ENCODE measurements at places on chromosomes 13 and 19.

DNA sequence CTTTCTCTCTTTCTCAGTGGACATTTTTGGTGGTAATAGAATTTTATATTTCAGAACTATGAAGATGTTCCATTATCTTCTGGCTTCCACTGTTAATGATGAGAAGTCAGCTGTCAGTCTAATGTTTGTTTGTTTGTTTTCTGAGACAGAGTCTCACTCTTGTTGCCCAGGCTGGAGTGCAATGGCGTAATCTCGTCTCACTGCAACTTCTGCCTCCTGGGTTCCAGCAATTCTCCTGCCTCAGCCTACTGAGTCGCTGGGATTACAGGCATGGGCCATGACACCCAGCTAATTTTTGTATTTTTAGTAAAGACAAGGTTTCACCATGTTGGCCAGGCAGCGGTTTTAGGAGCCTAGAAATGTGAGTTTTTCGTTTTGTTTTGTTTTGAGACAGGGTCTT, 4.7 kb downstream of the ZNF317 start:
- DNase-seq = peak; percentile 16

DNA sequence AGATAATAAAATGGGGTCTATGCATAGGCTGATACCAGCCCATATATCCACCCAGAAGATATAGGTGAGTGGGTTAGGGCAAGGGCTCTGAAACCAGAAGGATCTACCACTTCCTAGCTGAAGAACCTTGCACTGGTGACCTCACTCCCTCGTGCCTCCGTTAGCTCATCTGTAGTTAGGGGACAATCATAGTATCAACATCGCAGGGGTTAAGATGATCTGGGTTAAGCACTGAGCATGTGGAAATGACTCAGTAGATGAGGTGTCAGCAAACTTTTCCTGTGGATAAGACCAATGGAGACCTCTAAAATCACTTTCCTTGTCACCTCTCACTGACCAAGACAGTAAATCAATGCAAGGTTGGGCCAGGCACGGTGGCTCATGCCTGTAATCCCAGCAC, 30.5 kb downstream of the TNFSF14 start:
- DNase-seq = no peak

GRCh38 chr13:30617315-30618185, at the start of gene USPL1:
Gene USPL1, plus strand, starts transcription at chr13:30617920. Its CDS starts 3,221 bp downstream, at chr13:30621141.
- peak; percentile 99 for DNase-seq

- no peak for DNase-seq
Observed at GRCh38 chr19:5093297-5093928, 124.5 kb downstream of the KDM4B start.

GRCh38 chr19:31910224-31910623, 435.2 kb upstream of the ZNF507 start:
- DNase-seq = no peak

DNA sequence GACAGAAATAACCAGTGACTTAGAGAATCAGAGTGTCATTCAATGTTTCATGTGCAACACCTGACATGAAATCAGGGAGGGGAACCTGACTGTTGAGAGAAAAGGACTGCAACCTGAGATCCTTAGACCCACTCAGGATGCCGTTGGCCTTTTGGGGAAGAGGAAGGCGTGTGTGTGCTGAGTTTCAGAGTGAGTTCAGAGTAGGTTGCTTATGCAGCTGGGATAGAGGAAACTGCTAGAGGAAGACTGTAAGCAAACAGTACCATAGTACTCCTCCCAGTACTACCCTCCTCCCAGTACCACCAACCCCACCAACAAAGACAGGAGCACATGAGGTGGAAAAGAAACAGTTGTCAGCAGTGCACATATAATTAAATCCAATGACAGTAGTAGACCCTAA, 63.7 kb downstream of the KL start:
- DNase-seq = no peak

DNA sequence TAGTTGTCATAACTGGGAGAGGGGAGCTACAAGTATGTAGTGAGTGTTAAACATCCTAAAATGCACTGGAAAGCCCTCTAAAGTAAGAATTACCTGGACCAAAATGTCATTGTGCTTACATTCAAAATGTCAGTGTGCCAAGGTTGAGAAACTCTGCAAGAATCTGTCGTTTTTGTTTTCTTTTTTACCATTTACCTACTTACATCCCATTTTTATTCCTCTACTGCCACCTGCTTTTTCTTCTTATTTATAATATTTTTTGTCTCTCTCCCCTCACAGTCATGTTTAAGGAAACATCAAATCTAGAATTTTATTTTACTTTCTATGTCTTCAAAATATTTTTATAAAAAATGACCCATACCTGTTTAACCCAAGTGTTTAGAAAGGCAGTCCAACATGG, 226.4 kb downstream of the PCDH17 start:
- DNase-seq = no peak

- no peak for DNase-seq
Observed at GRCh38 chr19:6252066-6252465, 27.7 kb downstream of the MLLT1 start.

GRCh38 chr19:45098521-45099466, 5.8 kb downstream of the PPP1R37 start:
- no peak for DNase-seq

- DNase-seq = no peak
Observed at GRCh38 chr19:12913851-12914690, 5.0 kb downstream of the SYCE2 start.

GRCh38 chr19:48296963-48297734, 27.3 kb downstream of the ZNF114 start:
- DNase-seq = no peak

- DNase-seq = no peak
Observed at GRCh38 chr19:51251468-51251820, 564 bp downstream of the SIGLECL1 start.

DNA sequence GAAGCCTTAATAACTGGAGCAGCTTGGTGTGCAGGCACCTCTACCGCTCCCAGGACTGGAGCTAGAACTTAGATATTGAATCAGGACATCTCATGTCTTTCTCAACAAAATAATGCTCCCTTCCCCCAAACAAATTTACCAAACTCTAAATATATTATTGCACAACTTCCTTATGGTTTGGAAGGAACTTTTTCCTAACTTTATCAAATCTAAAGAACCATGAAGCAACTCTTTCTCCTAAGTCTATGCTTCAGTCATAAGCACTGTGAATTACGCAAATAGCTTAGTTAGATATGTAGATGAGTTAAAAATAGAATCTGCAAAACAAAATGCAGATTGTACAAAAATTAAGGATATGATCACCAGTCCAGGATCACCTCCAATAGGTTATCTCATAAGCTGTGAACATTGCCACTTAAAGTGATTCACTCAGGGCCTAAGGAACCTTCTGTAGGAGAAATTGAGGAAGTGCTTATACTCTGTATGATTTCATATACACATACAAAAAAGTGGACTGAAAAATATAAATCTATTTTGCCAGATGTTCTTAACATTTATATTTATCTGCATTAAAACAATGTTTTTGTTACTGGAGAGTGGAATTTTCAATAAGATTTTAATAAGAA, 20.4 kb upstream of the MAB21L1 start:
- no peak for DNase-seq

Measured in SW480 (cell line).